ENCODE measurements at places on chromosomes 12 and 14.

DNA sequence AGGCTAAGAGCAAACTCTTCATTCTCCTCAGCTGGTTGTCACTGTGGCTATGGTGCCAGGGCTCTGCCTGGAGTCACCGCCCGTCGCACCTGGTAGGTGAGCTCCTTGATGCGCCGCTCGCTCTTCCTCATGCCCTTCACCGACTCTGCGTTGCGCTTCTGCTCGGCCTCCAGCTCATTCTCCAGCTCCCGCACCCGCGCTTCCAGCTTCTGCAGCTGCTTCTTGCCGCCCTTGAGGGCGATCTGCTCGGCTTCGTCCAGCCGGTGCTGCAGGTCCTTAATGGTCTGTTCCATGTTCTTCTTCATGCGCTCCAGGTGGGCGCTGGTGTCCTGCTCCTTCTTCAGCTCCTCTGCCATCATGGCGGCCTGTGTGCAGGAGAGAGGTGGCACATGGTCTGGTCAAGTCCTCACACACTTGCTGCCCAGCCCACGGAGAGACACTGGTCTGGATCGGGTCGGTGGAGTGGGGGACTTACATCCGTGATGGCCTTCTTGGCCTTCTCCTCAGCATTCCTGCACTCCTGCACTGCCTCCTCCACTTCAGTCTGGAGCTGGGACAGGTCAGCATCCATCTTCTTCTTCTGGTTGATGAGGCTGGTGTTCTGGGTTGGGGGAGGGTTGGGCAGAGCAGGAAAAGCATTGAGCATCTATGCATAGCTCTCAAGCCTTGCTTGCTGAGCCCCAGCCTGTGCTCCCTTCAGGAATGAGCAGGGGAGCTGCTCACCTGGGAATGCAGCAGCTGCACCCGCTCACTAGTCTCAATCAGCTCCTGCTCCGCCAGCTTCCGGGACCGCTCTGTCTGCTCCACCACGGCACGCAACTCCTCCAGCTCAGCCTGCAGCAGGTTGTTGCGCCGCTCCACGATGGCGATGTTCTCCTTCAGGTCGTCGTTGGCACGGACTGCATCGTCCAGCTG, 7.1 kb upstream of the MYH6 start:
- no peak for DNase-seq
- no peak overlapping the region for H3K27ac ChIP-seq
- H3K36me3 ChIP-seq: no peaks in the 10 kb centered on the region
- H3K4me3 ChIP-seq: no peak overlapping the region
- H3K4me1 ChIP-seq: no peaks in the 10 kb centered on the region
- no peaks in the 10 kb centered on the region for H3K27me3 ChIP-seq

- no peak for DNase-seq
- no peak overlapping the region for H3K4me3 ChIP-seq
- peaks cover 52% of the 10 kb centered on the region for H3K4me1 ChIP-seq
Observed at GRCh38 chr14:68510201-68511128, 282.4 kb downstream of the ZFP36L1 start.

DNA sequence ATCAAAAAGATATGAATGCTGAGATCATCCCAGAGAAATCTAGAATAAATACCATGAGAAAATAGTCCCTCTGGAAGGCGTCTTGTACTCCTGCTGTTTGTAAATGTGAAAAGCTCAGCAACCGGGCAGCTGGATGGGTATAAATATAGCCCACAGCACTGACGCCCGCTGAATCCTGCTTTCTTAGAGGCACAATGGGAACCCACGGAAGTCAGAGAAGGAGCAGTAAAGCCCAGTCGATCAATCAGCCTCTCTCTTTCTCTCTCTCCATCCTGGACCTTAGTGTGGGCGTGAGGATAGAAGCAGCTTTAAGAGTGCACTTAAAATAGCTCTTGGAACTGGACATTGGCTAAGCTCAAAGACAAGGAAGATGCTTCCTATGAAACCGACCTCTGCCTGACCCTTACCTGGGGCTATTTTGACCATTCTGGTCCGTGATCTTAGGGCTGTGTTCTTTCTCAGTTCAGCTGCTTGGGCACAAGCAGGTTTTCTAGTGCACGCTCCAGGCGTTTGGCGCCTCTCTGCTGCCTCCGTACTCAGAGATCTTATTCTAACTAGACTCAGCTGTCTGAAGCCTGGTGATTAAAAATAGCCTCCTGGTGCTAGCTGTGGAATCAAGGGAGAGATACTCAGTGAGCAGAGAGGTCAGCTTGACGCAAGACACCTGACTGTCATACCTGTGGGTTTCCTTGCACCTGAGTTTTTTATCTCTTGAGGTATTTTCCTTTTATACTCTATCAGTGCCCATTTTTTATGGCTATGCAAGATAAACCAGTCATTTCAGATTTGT, 144.6 kb downstream of the ETV6 start:
- no peaks in the 10 kb centered on the region for H3K36me3 ChIP-seq
- peaks cover 55% of the 10 kb centered on the region for H3K4me1 ChIP-seq
- DNase-seq: no peak
- no peak overlapping the region for H3K4me3 ChIP-seq

GRCh38 chr14:22650046-22650739, 6.0 kb upstream of the OR6J1 start:
- no peaks in the 10 kb centered on the region for H3K27me3 ChIP-seq
- no peak overlapping the region for H3K4me3 ChIP-seq
- no peaks in the 10 kb centered on the region for H3K4me1 ChIP-seq
- no peak overlapping the region for H3K27ac ChIP-seq
- H3K36me3 ChIP-seq: no peaks in the 10 kb centered on the region

DNA sequence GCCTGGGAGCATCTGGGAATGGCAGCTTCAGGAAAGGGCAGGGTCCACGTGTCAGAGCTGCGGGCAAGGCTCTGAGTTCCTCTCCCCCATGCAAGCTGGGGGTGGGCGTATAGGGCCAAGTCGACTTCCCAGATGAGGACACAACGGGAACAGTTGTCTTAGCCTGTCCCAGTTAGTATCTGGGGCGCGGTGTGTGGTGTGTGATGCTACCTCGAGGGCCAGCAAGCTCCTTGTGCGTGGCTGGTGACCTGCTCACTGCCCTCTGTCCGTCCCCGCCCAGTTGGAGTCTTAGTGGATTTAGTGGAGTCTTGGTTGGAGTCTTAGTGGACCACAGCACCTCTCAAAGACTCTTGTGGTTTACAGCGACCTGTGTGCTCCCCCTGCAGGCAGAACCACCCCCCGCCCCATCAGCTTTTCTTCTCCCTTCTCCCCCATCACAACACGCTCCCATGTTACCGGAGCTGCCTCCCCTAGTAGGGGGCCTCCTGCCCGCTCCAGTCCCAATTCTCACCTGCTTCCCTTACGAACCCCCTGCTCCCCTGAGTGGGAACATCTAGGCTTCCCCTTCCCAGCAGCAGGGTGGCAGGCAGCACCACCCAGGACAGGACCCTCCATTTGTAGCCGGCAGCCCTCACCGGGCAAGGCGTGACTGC, 8.7 kb downstream of the ASPG start:
- DNase-seq: peak; percentile 40
- H3K27ac ChIP-seq: no peak overlapping the region
- H3K4me1 ChIP-seq: peaks cover 6% of the 10 kb centered on the region
- no peaks in the 10 kb centered on the region for H3K36me3 ChIP-seq
- peaks cover 21% of the 10 kb centered on the region for H3K27me3 ChIP-seq

DNA sequence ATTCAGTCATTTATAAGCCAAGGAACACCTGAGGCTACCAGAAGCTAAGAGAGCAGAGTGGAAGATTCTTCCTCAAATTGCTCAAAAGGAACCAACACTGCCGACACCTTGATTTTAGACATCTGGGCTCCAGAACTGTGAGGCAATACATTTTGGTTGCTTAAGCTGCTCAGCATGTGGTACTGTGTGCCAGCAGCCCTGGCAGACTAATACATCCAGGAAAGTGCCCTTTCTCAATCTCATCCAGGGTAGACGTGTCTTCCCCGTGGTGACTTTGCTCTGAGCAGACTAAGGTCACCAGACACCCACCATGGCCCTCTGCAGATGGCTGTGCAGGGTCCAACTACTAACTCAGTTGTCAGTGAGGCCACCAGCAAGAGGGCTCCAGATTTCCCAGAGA, 122.8 kb downstream of the VRK1 start:
- no peaks in the 10 kb centered on the region for H3K4me1 ChIP-seq
- H3K27me3 ChIP-seq: no peaks in the 10 kb centered on the region
- H3K4me3 ChIP-seq: no peak overlapping the region
- H3K36me3 ChIP-seq: no peaks in the 10 kb centered on the region
- no peak overlapping the region for H3K27ac ChIP-seq

DNA sequence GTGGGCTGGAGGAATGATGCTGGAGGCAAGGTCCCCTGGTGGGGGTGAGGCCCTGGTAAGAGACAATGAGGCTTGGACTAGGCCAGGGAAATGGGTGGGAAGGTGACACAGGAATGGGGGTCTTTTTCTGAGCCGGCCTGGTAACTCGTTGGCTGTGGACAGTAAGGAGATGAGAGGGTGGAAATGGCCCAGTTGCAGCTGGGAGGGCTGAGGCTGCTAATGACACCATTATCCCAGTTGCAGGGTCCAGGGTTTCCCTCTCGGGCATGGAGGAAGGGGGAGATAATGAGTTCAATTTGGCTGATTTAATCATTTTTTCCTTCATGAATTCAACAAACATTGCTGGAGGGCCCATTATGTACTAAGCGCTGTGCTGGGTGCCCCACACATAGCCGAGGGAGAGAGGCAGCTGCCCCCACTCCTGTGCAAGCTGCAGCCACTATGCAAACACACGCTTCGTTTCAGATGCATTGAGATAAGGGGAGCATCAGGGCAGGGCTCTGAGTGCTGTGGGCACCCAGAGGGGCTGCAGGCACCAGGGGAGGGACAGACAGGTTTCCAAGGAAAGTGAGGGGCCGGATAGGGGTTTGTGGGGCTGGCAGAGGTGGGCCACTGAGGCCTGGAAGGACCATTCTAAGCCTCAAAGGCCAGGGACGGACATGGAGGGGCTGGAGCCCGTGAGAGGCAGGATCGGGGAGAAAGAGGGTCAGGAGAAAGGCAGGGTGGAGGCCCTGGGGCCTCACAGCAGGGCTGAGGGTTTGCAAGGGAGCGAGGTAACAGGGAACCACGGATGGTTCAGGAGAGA, 43.2 kb upstream of the MEG3 start:
- no peak overlapping the region for H3K4me3 ChIP-seq
- no peak for DNase-seq

All from lower lobe of right lung (tissue), 2 donors.